ENCODE measurements at places on chromosomes 3 and 15. TPM values are rescaled to one million over a fixed set of nuclear protein-coding genes. Genes with fewer than 3 reads are reported as not detected.

DNA sequence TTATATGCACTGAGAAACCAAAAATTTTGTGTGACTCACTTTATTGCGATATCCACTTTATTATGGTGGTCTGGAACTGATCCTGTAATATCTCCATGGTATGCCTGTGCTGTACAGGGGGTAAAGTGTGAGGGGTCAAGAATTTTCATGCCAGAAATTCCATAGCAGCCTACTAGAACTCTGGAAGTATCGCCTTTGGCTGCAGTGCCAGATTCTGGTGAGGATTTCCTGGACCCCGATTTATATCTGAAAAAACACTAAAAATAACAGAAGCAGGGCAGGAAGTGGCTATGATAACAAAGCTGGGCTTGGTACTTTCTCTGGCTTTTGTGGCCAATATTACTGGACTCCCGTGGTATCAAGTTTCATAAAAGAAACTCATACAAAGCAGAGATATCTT is 36.4 kb downstream of the CCDC80 start:
- H3K4me1 ChIP-seq: no peaks in the 10 kb centered on the region
- H3K4me3 ChIP-seq: no peak overlapping the region
- H3K36me3 ChIP-seq: no peaks in the 10 kb centered on the region
- DNase-seq: no peak
- H3K27me3 ChIP-seq: no peaks in the 10 kb centered on the region

GRCh38 chr3:123692041-123692440 is 107.2 kb upstream of the HACD2 start:
- peaks cover 13% of the 10 kb centered on the region for H3K27me3 ChIP-seq
- no peak overlapping the region for H3K4me3 ChIP-seq
- H3K36me3 ChIP-seq: no peaks in the 10 kb centered on the region
- no peak for DNase-seq

GRCh38 chr3:9779721-9780457 is 10.1 kb upstream of the CAMK1 start:
- H3K4me1 ChIP-seq: no peaks in the 10 kb centered on the region
- H3K27me3 ChIP-seq: no peaks in the 10 kb centered on the region
- DNase-seq: no peak
- H3K27ac ChIP-seq: no peak overlapping the region

DNA sequence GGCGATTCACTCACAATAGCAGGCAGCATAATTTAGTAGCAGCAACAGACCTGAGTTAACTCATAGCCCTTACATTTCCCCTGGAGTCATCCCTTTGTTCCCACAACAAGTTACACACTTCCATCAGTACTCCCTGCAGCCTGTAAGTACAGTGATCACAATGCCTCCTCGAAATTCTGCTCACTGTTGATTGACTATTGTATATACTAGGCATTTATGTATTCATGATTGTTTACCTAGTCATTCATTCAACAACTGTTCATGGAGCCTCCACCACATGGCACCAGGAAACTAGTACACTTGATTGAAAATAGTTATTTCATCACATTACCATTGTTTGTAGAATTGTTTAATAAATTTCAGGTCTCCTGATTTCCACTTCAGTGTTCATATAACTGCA is 71.4 kb upstream of the P3H2 start:
- H3K27me3 ChIP-seq: no peaks in the 10 kb centered on the region
- no peaks in the 10 kb centered on the region for H3K4me1 ChIP-seq
- H3K36me3 ChIP-seq: no peaks in the 10 kb centered on the region
- DNase-seq: no peak
- no peak overlapping the region for H3K27ac ChIP-seq
- no peak overlapping the region for H3K4me3 ChIP-seq

- no peak for DNase-seq
- no peak overlapping the region for H3K4me3 ChIP-seq
- no peaks in the 10 kb centered on the region for H3K27me3 ChIP-seq
These were observed 441.0 kb downstream of the TUSC7 start for GRCh38 chr3:117150628-117151027.

DNA sequence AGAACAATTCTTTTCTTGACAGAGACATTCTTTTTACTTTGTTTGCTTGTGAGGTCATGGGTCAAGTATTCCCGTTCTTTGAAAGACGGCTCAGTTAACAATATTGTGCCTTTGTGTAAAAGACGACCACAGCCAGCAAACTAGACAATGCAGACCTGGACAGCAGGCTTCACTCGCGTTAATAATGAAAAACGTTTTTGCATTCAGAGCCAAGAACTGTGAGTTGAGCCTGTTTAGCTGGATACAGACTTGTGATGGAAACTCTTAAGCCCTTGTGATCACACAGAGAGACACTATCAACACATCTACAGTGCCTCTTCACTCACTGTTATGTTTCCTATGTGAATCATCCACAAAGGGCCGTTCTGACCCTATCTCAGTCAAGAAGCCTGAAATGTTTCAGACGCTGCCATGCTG is 37.3 kb upstream of the CMTM7 start:
- no peak overlapping the region for H3K4me3 ChIP-seq
- peaks cover 6% of the 10 kb centered on the region for H3K4me1 ChIP-seq
- no peaks in the 10 kb centered on the region for H3K27me3 ChIP-seq
- no peaks in the 10 kb centered on the region for H3K36me3 ChIP-seq
- no peak for DNase-seq

- no peak overlapping the region for H3K4me3 ChIP-seq
- H3K36me3 ChIP-seq: no peaks in the 10 kb centered on the region
- H3K27ac ChIP-seq: no peak overlapping the region
These were observed 46.7 kb upstream of the OXTR start for GRCh38 chr3:8816106-8816505.

- no peaks in the 10 kb centered on the region for H3K4me1 ChIP-seq
- H3K36me3 ChIP-seq: no peaks in the 10 kb centered on the region
- H3K27me3 ChIP-seq: no peaks in the 10 kb centered on the region
- H3K4me3 ChIP-seq: no peak overlapping the region
- H3K27ac ChIP-seq: no peak overlapping the region
These were observed 240.4 kb upstream of the BHLHE40 start for GRCh38 chr3:4738737-4739274.

- H3K27ac ChIP-seq: no peak overlapping the region
- peaks cover 9% of the 10 kb centered on the region for H3K36me3 ChIP-seq
- peaks cover 23% of the 10 kb centered on the region for H3K4me1 ChIP-seq
- DNase-seq: no peak
- H3K4me3 ChIP-seq: no peak overlapping the region
- H3K27me3 ChIP-seq: no peaks in the 10 kb centered on the region
These were observed 135.1 kb downstream of the RBPMS2 start for GRCh38 chr15:64640146-64640871.

GRCh38 chr15:92400573-92400972 is 6.9 kb downstream of the ST8SIA2 start:
- H3K4me1 ChIP-seq: peaks cover 2% of the 10 kb centered on the region
- no peak overlapping the region for H3K4me3 ChIP-seq

GRCh38 chr3:25007974-25008658 is 419.9 kb upstream of the RARB start:
- no peaks in the 10 kb centered on the region for H3K36me3 ChIP-seq
- no peak overlapping the region for H3K27ac ChIP-seq
- no peak for DNase-seq
- H3K4me3 ChIP-seq: no peak overlapping the region
- H3K4me1 ChIP-seq: peaks cover 10% of the 10 kb centered on the region

DNA sequence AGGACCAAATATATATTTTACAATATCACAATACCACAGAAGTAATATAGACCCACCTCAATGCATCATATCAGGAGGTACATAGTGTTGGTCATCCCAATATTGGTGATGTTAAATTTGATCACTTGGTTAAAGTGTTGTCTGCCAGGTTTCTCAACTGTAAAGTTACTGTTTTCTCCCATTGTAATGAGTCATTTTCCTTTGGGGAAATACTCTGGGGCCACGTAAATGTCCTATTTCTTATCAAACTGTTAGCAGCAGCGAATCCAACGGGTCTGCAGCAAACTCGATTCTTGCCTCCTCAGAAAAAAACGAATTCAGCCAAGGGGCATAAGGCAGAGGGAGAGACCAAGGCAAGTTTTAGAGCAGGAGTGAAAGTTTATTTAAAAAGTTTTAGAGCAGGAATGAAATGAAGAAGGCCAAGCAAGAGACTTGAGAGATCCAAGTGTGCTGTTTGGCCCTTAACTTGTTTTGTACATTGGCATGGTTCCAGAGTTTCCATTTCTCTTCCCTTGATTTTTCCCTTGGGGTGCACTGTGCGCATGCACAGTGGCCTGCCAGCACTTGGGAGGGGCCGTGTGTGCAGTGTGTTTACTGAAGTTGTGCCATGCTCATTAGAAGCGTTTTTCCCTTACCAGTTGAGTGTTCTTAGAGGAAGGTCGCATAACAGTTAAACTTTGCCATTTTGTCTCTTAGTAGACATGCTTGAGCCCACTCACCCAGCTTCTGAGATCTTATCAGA is 512.5 kb downstream of the AGBL1 start:
- no peak for DNase-seq
- H3K27me3 ChIP-seq: no peaks in the 10 kb centered on the region
- H3K4me3 ChIP-seq: no peak overlapping the region
- H3K27ac ChIP-seq: no peak overlapping the region

DNA sequence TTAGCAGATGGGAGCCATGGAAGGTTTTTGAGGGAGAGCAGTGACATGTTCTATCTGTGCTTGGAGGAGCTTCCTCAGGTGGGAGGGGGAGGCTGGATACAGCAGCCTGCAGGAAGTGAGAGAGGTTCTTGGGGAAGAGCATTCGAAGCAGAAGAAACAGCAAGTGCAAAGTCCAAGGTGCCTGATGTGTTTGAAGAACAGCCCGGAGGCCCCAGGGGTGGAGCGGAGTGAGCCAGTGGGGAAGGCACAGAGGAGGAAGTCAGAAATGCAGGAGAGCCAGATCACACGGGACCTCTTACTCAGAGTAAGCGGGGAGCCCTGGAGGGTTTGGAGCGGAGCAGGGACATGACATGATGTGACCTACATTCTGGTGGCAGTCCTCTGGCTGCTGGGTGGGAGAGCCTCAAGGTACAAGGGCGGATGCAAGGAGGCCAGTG is 10.8 kb downstream of the ITGA11 start:
- no peaks in the 10 kb centered on the region for H3K27me3 ChIP-seq
- no peak overlapping the region for H3K27ac ChIP-seq
- H3K4me3 ChIP-seq: no peak overlapping the region
- peaks cover 15% of the 10 kb centered on the region for H3K4me1 ChIP-seq

DNA sequence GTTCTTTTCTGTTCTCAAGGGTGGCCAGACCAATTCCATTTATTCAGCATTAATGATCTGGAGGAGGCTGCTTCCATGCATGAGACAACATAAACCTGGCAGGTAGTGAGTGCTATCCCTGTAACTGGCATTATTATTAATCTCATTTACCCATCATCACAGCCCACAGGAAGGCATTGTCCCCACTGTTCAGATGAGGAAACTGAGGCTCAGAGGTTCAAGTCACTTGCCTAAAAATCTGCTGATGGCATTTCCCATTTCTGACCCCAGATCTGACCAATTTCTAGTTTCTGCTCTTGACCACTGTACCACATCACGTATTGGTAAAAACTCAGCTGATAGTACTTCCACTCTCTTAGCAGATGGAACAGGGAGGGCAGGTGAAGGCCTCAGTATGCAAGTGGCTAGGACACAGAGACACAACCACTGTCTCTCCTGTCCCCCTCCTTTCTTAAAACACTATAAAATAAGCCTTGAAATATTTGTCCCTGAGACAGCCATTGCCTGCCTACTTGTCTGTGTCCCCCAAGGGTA is 36.1 kb downstream of the TRANK1 start:
- no peak for DNase-seq
- H3K27ac ChIP-seq: no peak overlapping the region
- no peaks in the 10 kb centered on the region for H3K36me3 ChIP-seq
- H3K4me1 ChIP-seq: peaks cover 5% of the 10 kb centered on the region
- H3K4me3 ChIP-seq: no peak overlapping the region
- H3K27me3 ChIP-seq: no peaks in the 10 kb centered on the region

DNA sequence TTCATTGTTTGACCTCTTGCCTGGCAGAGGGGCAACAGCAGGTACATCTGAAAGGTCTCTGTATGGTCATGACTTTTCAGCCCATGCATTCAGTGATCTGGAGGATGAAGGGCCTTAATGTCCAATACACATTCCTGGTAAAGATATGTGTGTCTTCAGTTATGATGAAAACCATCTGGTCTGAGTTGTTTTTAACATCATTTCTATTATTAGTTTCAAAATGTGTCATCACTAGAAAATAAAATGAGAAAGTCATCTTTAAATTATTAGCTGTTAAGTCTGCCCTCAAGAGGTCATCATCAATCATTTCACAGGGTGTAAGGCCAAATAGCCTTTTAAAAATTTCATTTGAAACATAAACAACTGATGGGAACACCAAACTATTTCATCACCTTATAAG is 92.1 kb upstream of the PLSCR4 start:
- H3K36me3 ChIP-seq: no peaks in the 10 kb centered on the region
- H3K4me3 ChIP-seq: no peak overlapping the region
- DNase-seq: no peak
- H3K27me3 ChIP-seq: no peaks in the 10 kb centered on the region
- H3K27ac ChIP-seq: no peak overlapping the region

GRCh38 chr15:86948719-86949118 is 869.0 kb downstream of the AGBL1 start:
- no peaks in the 10 kb centered on the region for H3K36me3 ChIP-seq
- no peaks in the 10 kb centered on the region for H3K27me3 ChIP-seq
- no peaks in the 10 kb centered on the region for H3K4me1 ChIP-seq

DNA sequence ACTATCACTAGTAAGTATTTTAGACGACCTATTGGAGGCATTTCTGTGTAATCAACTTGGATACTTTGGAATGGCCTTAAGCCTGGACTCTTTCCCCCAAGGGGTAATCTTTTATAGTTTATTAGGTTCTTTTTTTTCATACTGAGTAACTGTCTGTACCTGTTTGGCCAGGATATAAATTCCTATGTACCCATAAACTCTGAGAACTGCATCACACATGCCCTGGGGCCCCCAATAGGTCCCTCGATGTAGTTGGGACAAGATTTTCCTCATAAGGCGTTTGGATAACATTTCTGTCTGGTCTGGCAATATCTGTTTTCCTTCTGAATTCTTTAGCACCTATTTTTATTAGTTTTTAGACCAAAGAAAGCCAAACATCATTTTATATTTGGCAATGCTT is 86.4 kb upstream of the WNT7A start:
- no peak overlapping the region for H3K27ac ChIP-seq
- no peak for DNase-seq
- H3K4me3 ChIP-seq: no peak overlapping the region
- H3K27me3 ChIP-seq: peaks cover 9% of the 10 kb centered on the region
- H3K36me3 ChIP-seq: no peaks in the 10 kb centered on the region

AMIGO3 gene
- total RNA-seq: 1.3 TPM

MYH15 gene
- not detected for total RNA-seq

GASK1A gene
- 4.3 TPM for total RNA-seq

KCNAB1 gene
- total RNA-seq: not detected

RAMAC gene
- total RNA-seq: 40.8 TPM

GP9 gene
- total RNA-seq: not detected

CYP1A2 gene
- total RNA-seq: not detected

CELSR3 gene
- total RNA-seq: 30.1 TPM

CCDC50 gene
- total RNA-seq: 41.8 TPM

ZNF502 gene
- total RNA-seq: 2.5 TPM

FBXO40 gene
- not detected for total RNA-seq

TRIM59 gene
- 35.5 TPM for total RNA-seq

CHRD gene
- total RNA-seq: 5.2 TPM

NEK10 gene
- total RNA-seq: 2.4 TPM

PCOLCE2 gene
- total RNA-seq: 17.0 TPM

Measured in endodermal cell (in vitro differentiated cells).